ENCODE measurements at places on chromosomes 3 and 15.

DNA sequence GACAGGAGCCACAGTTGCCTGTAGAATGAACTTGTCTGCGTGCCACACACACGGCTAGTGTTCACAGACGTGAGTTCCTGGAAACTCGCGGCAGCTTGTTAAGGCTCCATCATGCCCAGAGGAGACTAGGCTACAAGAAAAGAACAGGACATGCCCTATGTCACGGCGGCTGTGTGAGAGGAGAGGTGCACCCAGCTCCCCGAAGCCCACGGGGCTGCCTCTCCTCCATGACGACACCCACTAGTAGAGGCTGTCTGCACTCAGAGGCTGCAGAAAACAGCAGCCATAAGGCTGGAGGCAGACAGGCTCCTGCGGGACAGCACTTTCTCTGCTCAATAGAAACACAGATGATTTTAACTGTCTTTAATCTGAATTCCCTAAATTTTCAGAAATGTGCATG lies 19.0 kb upstream of the OCA2 start:
- no peak for DNase-seq

GRCh38 chr15:86444527-86444926 lies 364.9 kb downstream of the AGBL1 start:
- DNase-seq, result no peak

GRCh38 chr3:49020330-49021212 lies 1.4 kb upstream of the NDUFAF3 start:
- no peak for DNase-seq

GRCh38 chr3:5464649-5465048 lies 277.1 kb downstream of the EDEM1 start:
- DNase-seq, result no peak

DNA sequence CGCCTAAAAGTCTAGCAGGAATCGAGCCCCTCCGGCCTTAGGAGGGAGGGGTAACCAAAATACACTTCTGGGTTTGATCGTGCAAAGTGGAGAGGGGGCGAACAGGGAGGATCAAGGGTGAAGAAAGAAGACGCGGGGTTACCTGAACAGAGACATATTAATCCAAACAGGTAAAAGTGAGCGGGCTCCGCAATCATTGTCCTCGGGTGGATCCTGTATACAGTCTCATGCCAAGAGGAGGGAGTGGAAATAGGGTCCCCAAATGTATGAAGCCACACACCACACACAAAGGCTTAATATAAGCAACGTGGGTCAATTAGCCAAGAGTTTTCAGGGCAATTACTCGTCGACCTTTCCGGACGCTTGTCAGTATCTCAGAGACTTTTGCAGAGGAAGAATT lies 749.5 kb downstream of the ROBO1 start:
- DNase-seq, result no peak
